Fibroblast of villous mesenchyme (primary cell): ENCODE measurements at places on chromosomes 5 and 9. TPM values are rescaled to one million over a fixed set of nuclear protein-coding genes. Genes with fewer than 3 reads are reported as not detected.

The BASP1 gene
- total RNA-seq = 126 and 127 TPM in 2 replicates

The ZNF346 gene
- 20.3 and 20.6 TPM in 2 replicates for total RNA-seq

The PCDHA9 gene
- total RNA-seq = under 0.01 TPM in 2 replicates

The TXN gene
- total RNA-seq = 414 and 472 TPM in 2 replicates

The PCDHGB1 gene
- 2.2 and 2.3 TPM in 2 replicates for total RNA-seq

The IFNA13 gene
- total RNA-seq = not detected in 2 replicates

The C5orf46 gene
- total RNA-seq = 0.43 and 4.8 TPM in 2 replicates

The PCDHA5 gene
- total RNA-seq = under 0.01 TPM in 2 replicates

The ELOVL7 gene
- under 0.01 TPM in 1 of 2 replicates, not detected in the other for total RNA-seq

The PCDHA3 gene
- total RNA-seq = under 0.01 and 0.32 TPM in 2 replicates

The OGN gene
- total RNA-seq = not detected in 2 replicates

The PCDHGA12 gene
- total RNA-seq = 15.5 and 18.7 TPM in 2 replicates

The ASTN2 gene
- 3.9 and 5.6 TPM in 2 replicates for total RNA-seq

The HTR4 gene
- total RNA-seq = not detected in 2 replicates

The NR4A3 gene
- under 0.01 TPM in 2 replicates for total RNA-seq

The PCDHGA1 gene
- total RNA-seq = 0.64 and 0.86 TPM in 2 replicates

The SLC46A2 gene
- not detected in 2 replicates for total RNA-seq

The EIF4E1B gene
- total RNA-seq = not detected in 2 replicates

The IL13 gene
- not detected in 2 replicates for total RNA-seq

The DMRT2 gene
- total RNA-seq = not detected in 2 replicates

The SPATA6L gene
- 0.43 and 0.64 TPM in 2 replicates for total RNA-seq

The LVRN gene
- under 0.01 and 0.64 TPM in 2 replicates for total RNA-seq

The ZNF883 gene
- 0.64 and 2.2 TPM in 2 replicates for total RNA-seq

The HTR1A gene
- total RNA-seq = not detected in 2 replicates

The GPX8 gene
- total RNA-seq = 133 and 182 TPM in 2 replicates

The CXCL14 gene
- not detected in 2 replicates for total RNA-seq

The FAM221B gene
- total RNA-seq = not detected in 2 replicates

The C9orf153 gene
- 0.32 TPM in 1 of 2 replicates, not detected in the other for total RNA-seq

The RGS7BP gene
- total RNA-seq = 0.32 TPM in 1 of 2 replicates, not detected in the other

The CDKN2AIPNL gene
- 20.3 and 30.7 TPM in 2 replicates for total RNA-seq

The SCGB3A2 gene
- total RNA-seq = not detected in 2 replicates

The PCDH1 gene
- total RNA-seq = 0.43 and 3.5 TPM in 2 replicates

The IGIP gene
- total RNA-seq = 6.4 and 7.8 TPM in 2 replicates

The MCC gene
- total RNA-seq = 25.4 and 37.6 TPM in 2 replicates

The SLC45A2 gene
- total RNA-seq = under 0.01 TPM in 1 of 2 replicates, not detected in the other

The IFNA21 gene
- total RNA-seq = not detected in 2 replicates

The STING1 gene
- total RNA-seq = 25.9 and 26.7 TPM in 2 replicates

The AP3S1 gene
- total RNA-seq = 86.7 and 126 TPM in 2 replicates

The LHX6 gene
- not detected in 2 replicates for total RNA-seq

The FOXD4 gene
- total RNA-seq = under 0.01 and 0.43 TPM in 2 replicates

The FBP2 gene
- total RNA-seq = not detected in 2 replicates

The CLTB gene
- 86.3 and 118 TPM in 2 replicates for total RNA-seq

The PCDHA10 gene
- under 0.01 TPM in 2 replicates for total RNA-seq

The LCN10 gene
- under 0.01 TPM in 1 of 2 replicates, not detected in the other for total RNA-seq

The CDH9 gene
- total RNA-seq = not detected in 2 replicates

The KIF27 gene
- total RNA-seq = 2.9 and 3.9 TPM in 2 replicates

The NDFIP1 gene
- total RNA-seq = 92.0 and 124 TPM in 2 replicates

The CAMK2A gene
- 1.3 TPM in 2 replicates for total RNA-seq

The FAM151B gene
- 8.6 and 8.7 TPM in 2 replicates for total RNA-seq

The PTPRD gene
- total RNA-seq = 7.1 and 26.3 TPM in 2 replicates

The STXBP1 gene
- total RNA-seq = 12.6 and 19.9 TPM in 2 replicates

The TTC16 gene
- total RNA-seq = not detected in 2 replicates

The FOXD4L6 gene
- under 0.01 TPM in 1 of 2 replicates, not detected in the other for total RNA-seq

The SUSD3 gene
- total RNA-seq = 3.2 and 12.1 TPM in 2 replicates

The NIM1K gene
- total RNA-seq = under 0.01 and 0.43 TPM in 2 replicates

The TMEM38B gene
- 11.0 and 20.7 TPM in 2 replicates for total RNA-seq
